Lung (tissue), 17 donors: ENCODE measurements at places on chromosomes 7 and 10. TPM values are rescaled to one million over a fixed set of nuclear protein-coding genes. Genes with fewer than 3 reads are reported as not detected.

- peak; percentile 71 for DNase-seq
Observed at GRCh38 chr7:44309271-44310091, 15.9 kb downstream of the CAMK2B start.

DNA sequence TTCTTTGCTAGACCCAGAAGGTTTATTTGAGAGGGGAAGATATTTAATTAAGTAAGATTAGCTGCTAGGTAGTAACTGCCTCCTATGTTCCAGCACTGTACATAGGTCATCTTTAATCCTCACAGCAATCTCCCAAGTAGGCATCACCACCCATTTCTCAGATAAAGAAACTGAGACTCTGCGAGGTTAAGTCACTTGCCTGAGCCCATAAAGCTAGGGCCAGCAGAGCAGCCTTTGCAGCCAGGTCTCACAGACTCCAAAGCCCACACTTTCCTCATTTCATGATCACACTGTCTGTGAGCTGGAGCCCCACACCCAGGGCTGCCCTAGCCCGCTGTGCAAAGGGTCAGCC is 20.6 kb downstream of the CALML3 start:
- no peak for DNase-seq

GRCh38 chr7:94111009-94111408 is 106.9 kb upstream of the BET1 start:
- DNase-seq: no peak

- no peak for DNase-seq
Observed at GRCh38 chr10:44938956-44939355, 20.6 kb upstream of the RASSF4 start.

- DNase-seq: no peak
Observed at GRCh38 chr10:106082865-106083264, 1081.6 kb downstream of the SORCS1 start.

DNA sequence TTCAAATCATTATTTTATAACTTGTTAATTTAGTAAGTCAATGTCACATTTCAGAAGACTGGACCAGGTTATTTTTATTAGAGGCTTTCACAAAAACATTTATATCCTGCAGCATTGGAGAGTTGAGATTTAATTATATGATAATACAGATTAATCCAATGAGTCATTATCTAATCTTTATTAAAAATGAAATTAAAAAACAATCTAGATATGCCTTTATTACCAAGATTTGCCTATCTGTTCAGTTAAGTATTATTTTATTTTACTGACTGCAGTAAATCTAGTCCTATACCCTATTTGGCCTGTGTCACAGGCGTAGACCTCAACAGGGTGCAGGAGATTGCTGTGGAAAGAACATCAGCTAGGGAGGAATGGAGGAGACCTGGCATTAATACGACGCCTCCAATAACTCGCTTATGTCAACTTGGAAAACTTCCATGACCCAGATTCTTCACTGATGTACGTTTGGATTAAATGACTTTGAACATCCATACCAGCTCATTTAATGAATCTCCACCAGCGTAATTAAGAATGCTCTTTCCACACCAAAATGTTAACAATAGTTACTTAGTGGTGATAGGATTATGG is 18.2 kb downstream of the PAXIP1 start:
- no peak for DNase-seq

DNA sequence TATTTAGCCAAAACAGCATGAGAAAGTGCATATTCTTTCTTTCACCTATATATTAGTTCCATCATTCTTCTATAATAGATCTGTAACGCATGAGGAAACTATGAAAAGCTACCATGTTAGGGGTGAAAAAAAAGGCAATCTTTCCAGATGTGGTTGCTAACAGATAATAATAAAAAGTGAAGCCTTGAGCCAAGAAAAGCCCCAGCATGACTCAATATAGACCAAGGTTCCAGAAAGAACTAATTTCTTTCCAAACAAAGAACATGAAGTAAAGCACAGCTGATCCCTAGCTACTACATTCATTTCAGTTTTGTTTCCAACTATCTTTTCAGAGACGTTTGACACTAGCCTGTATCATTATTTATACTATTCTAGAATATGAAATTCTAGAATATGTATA is 16.4 kb downstream of the ARL4A start:
- DNase-seq: no peak

DNA sequence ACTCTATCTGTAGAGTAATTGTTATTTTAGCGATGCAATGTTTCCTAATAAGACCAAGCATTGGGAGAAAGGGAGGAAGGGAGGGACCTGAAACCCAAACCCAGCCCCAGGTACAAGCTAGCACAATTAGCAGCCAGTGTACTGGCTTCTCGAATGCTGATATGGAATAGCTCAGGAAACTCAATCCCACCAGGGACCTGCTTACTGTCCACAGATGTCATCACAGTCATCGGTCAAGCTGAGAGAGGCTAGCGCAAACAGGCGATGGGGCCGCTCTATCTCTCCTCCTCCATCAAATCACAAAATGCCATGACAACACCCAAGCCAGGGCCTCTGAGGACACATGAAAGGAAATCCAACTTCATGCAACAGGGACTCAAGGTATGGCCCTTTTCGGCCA is 192.1 kb downstream of the KCNMA1 start:
- no peak for DNase-seq

DNA sequence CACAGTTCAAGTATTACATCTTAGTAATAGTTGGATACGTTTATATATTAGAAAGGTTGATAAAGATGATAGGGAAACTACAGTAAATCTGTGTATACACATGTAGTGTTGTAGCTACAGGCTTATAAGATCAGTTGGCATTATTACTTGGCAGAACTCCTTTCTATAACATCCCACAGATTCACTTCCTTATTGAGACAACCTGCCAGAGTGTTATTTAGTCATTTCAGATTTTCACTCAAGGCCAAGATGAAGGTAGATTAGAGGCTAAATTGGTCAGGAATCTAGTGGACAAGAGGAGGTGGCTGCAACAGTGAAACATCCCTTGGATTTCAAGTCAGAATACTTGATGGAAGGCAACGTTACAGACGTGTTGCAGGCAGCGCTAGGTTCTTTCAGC is 63.0 kb downstream of the PAPSS2 start:
- DNase-seq: no peak

GRCh38 chr7:115561335-115562110 is 469.0 kb downstream of the TFEC start:
- no peak for DNase-seq

DNA sequence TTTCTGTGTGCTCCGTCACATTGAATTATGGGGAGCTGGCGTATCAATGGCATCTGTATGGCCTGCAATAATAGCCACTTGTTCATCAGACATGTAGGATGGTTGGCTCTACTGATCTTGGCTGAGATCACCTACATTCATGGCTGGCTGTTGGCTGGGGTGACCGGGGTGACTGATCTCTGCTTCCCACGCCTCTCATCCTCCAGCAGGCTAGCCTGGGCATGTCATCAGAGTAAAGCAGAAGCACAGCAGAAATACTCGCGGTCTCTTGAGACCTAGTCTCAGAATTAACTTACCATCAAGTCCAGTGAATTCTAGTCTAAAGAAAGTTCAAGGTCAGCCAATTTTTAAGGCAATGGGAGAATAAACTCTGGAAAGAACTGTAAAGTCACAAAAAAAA is 257.7 kb upstream of the GLI3 start:
- DNase-seq: no peak

GRCh38 chr7:123673752-123674398 is 18.2 kb downstream of the LMOD2 start:
- no peak for DNase-seq

- DNase-seq: no peak
Observed at GRCh38 chr7:1235501-1236131, 2.9 kb downstream of the UNCX start.

- DNase-seq: no peak
Observed at GRCh38 chr10:123135415-123136141, at the start of gene HMX3. Gene HMX3, plus strand, starts transcription at chr10:123135970. Its CDS starts 81 bp downstream, at chr10:123136051.

DNA sequence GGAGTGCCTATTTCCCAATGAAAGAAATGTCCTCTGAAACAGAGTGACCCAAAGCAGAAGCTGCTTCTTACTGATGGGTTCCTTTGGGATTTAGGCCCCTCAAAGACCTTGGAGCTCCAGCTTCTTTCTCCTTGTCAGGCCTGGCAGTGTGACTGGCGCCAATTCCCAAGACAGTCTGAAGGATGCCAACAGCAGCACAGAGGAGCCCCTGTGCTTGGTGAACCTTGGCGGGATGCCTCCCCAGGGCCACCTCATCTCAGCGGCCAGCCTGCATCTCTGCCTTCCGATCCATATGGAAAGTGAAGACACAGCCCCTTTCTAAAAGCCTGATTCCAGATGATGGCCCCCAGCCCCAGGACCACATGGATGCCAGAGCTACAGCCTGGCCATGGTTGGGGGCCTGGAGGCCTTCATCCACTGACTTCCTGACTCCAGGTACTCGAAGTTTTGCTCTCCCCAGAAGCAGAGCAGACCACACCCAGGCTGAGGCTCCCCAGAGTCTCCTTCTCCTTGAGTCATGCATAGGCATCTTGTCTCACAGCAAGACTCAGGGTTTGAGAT is 45.4 kb downstream of the FBXW4 start:
- DNase-seq: no peak

- no peak for DNase-seq
Observed at GRCh38 chr10:8420182-8420581, 365.7 kb downstream of the GATA3 start.

GRCh38 chr7:7989616-7990440 is 21.2 kb downstream of the GLCCI1 start:
- DNase-seq: no peak

- DNase-seq: peak; percentile 86
Observed at GRCh38 chr7:158818325-158819213, 10.7 kb downstream of the ESYT2 start.

DNA sequence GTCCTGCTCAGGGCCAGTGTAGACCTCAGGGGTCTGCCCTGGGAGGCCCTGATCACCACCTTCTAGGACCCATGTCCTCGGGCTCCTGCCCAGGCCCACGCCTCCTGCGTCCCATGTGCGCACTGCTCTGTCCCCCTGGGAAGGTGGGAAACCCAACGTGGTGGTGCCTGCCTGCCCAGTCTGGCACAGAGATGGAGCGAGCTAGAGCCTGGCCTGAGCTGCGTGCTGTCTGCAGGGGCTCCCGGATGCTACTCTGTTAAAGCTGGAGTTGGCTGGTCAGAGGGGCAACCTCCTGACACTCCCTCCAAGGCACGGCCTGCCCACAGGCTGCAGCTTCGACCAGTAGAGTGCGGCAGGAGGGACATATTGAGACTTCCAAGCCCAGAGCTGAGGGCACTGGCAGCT is 171.7 kb downstream of the DNAJB6 start:
- no peak for DNase-seq

DNA sequence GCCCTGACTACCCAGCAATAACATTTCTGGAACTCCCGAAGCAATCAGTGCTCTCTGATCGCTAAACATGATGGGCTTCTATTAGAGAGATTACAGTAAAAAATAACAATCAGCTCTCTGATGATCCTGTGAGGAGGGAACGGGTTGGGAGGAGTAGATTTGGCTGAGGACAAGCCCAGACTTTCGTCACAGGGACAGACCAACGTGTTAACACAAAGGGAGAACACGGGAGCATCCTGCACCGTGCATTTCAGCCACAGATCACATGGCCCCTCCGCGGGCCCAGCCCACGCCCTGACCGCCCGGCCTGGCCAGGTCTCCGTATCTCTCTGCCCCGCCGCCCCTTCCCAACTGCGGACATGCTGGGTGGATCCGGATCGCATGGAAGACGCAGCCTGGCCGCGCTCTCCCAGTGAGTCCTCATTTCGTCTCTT is 95.0 kb upstream of the AGBL3 start:
- DNase-seq: peak; percentile 98

- DNase-seq: peak; percentile 89
Observed at GRCh38 chr7:99040104-99040958, 103.6 kb downstream of the SMURF1 start.

DNA sequence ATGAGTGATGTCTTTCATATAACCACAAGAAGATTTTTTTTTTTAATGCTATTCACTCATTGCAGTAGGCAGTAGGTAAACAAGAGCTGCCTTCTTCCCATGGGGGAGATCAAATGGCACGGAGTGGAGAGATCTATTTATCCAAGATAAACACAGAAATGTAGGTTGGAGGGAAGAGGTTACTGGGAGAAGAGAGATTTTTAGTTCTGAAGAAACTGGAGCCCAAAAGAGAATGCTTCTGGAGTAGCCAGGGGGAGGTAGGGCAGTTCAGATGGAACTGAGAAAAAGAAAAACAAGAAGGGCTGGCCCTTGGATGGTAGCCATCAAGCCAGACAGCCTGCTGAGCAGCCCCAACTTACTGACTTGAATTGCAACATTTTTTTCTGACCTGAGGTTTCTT is 270.1 kb upstream of the TPK1 start:
- peak; percentile 68 for DNase-seq

GRCh38 chr10:112288486-112288885 is 5.3 kb downstream of the TECTB start:
- no peak for DNase-seq

DNA sequence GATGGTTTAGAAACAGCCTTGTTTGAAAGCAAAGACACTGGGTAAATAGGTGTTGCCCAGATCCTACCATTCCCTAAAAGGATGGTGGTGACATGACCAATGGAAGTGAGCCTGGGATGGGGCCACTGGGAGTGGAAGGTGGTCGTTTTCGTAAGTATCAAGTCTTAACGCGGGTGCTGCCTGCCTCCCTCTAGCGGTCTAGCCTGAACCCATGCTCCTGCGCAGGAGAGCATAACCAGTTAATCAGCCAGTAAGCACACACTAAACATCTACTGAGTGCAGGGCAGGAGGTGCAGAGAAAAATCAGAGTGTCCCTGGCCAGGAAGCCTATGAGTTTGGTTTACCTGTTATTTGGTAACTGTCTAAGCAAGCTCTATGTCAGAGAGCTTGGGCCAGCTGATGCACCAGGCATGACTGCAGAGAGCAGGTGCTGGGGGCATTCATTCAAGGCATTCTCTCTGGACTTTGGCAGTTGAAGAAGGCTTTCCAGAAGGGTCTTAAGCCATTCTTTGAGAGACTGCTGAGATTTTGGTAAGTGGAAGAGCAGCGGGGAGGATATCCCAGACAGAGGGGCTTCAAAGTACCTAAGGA is 930 bp downstream of the GARIN1A start:
- peak; percentile 19 for DNase-seq

GRCh38 chr7:75621124-75621523 is 117.6 kb downstream of the HIP1 start:
- DNase-seq: no peak

- DNase-seq: no peak
Observed at GRCh38 chr10:107614939-107615685, 450.6 kb upstream of the SORCS1 start.

GRCh38 chr7:26532471-26532870 is 240.8 kb downstream of the SNX10 start:
- DNase-seq: no peak

- no peak for DNase-seq
Observed at GRCh38 chr7:33596686-33597085, 308.7 kb upstream of the BMPER start.

TMEM270 gene
- total RNA-seq: not detected

CLDN4 gene
- 150 TPM for total RNA-seq

TLX1 gene
- total RNA-seq: not detected

GARIN1A gene
- total RNA-seq: 0.48 TPM

PLAU gene
- 23.0 TPM for total RNA-seq

RPA3 gene
- 28.5 TPM for total RNA-seq

IGFBP3 gene
- 71.8 TPM for total RNA-seq

EBLN1 gene
- not detected for total RNA-seq

PON3 gene
- 19.6 TPM for total RNA-seq

MMD2 gene
- not detected for total RNA-seq

MKX gene
- total RNA-seq: 3.5 TPM

SORCS1 gene
- 3.5 TPM for total RNA-seq

MACROH2A2 gene
- total RNA-seq: 7.8 TPM

ADAP1 gene
- total RNA-seq: 34.2 TPM

SLC25A28 gene
- total RNA-seq: 31.1 TPM
